ENCODE measurements at places on chromosomes 11 and 22.

DNA sequence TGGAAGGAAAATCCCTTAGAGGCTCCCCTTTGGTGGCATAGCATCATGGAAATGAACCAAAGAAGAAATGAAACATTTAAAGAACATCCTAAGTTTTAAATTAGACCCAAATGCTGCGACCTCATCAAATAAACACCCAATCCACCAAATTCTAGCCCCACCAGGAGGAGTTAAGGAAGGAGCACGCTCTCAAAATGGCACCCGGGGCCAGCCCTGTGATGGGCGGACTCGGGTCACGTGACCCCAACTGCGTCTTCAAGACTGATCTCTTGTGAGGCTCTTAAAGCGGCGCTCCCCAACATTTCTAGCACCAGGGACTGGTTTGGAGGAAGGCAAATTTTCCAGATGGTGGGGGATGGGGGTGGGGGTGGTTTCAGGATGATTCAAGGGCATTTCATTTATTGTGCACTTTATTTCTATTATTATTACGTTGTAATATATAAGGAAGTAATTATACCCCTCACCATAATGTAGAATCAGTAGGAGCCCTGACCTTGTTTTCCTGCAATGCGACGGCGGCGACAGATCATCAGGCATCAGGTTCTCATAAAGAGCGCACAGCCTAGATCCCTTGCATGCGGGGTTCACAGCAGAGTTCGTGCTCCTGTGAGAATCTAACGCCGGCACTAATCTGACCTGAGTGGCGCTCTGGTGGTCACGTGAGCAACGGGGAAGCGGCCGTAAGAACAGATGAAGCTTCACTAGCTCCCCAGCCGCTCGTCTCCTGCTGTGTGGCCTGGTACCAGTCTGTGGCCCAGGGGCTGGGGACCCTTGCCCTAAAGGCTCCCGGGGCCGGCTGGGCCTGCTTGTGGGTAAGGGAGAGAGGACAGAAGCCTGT lies 90.6 kb upstream of the SLC22A12 start:
- no peak for DNase-seq

DNA sequence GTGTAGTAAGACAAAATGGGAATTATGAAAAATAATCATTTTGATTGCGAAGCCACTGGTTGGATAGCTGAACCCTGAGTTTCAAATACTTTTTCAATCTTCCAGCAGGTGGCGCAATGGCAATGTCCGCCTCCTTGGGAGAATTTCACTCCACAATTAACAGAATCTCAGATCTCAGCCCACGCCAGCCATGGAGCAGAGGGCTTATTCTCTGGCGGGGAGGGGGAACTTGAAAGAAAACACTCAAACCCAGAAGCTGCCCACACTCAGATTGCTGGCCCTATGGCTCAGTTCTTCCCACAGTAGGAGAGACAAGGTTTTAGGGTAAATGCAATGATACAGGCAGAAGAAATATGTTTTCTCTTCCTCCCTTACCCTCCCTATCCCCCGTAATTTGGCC lies 38.7 kb upstream of the RCN1 start:
- DNase-seq: peak; percentile 66

GRCh38 chr11:120775986-120776951 lies 247.6 kb upstream of the TBCEL start:
- DNase-seq: peak; percentile 56

GRCh38 chr11:79940165-79940564 lies 499.3 kb upstream of the TENM4 start:
- DNase-seq: no peak

DNA sequence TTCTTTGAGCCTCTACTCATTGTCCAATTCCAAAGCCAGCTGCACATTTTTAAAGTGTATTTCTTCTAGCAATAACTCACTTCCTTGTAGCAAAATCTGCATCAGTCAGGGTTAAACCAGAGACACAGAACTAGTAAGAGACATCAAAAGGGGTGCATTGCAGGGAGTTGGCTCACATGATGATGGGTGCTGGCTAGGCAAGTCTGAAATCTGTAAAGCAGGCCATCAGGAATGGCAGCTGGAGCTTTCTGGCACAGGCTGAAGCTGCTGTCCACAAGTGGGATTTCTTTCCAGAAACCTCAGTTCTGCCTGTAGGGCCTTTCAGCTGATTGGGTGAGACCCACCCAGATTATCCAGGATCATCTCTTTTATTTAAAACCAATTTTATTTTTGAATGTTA lies 698.1 kb downstream of the NTM start:
- no peak for DNase-seq

GRCh38 chr22:30523646-30524489 lies 18.4 kb upstream of the SEC14L4 start:
- DNase-seq: no peak

All from ecto neural progenitor cell (in vitro differentiated cells).